ENCODE measurements at places on chromosomes 2 and 18.

GRCh38 chr18:11553098-11553940 lies 56.1 kb upstream of the SLC35G4 start:
- H3K27me3 ChIP-seq: peaks cover 5% of the 10 kb centered on the region
- H3K27ac ChIP-seq: no peak overlapping the region
- no peak overlapping the region for H3K4me3 ChIP-seq
- peaks cover 3% of the 10 kb centered on the region for H3K4me1 ChIP-seq

- H3K27ac ChIP-seq: peak overlapping the region; percentile 68
- peaks cover 19% of the 10 kb centered on the region for H3K4me1 ChIP-seq
- DNase-seq: no peak
- no peaks in the 10 kb centered on the region for H3K27me3 ChIP-seq
- H3K4me3 ChIP-seq: no peak overlapping the region
Observed at GRCh38 chr2:25405611-25406295, 64.0 kb upstream of the DNMT3A start.

DNA sequence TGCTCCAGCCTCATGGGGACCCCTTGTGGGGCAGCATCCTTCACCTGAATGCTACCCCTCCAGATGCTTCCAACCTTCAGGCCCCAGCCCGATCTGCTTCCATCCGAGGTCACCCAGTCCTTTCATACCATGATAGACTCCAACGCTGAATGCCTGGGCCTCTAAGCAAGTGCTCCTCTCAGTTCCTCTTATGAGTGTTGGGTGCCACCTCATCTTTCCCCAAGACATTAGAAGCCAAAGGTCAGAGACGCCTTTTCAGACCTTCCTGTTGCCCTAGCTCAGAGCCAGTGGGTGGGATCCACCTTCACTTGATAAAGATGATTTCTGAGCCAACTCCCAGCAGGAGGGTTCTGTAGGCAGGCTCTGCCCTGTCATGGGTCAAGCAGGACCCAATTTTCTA lies 174.5 kb upstream of the MGAT5 start:
- H3K27me3 ChIP-seq: peaks cover 59% of the 10 kb centered on the region
- no peak for DNase-seq
- no peaks in the 10 kb centered on the region for H3K4me1 ChIP-seq
- H3K4me3 ChIP-seq: no peak overlapping the region

DNA sequence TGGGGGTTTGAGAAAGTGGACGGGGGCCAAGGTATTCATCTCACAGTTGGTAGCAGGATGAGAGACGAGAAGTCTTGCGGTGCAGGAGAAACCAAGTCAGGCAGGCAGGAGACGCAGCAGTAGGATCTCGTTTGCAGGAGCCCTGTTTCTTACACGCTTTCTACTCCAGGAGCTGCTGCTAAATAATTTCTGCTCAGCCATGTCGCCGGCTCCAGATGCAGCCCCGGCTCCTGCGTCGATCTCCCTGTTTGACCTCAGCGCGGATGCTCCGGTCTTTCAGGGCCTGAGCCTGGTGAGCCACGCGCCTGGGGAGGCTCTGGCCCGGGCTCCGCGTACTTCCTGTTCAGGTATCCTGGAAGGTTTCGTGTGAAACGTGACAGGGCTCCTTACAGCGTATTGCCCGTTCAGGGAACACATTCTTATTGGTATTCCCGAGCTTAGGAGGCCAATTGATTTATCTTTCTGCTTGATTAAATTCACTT lies 494 bp downstream of the ANKZF1 start:
- peak overlapping the region; percentile 98 for H3K4me3 ChIP-seq
- peaks cover 41% of the 10 kb centered on the region for H3K36me3 ChIP-seq
- H3K27ac ChIP-seq: peak overlapping the region; percentile 97
- no peak for DNase-seq
- peaks cover 42% of the 10 kb centered on the region for H3K4me1 ChIP-seq
- no peaks in the 10 kb centered on the region for H3K27me3 ChIP-seq

- H3K27ac ChIP-seq: peak overlapping the region; percentile 90
- peak overlapping the region; percentile 48 for H3K4me3 ChIP-seq
- no peak for DNase-seq
- no peaks in the 10 kb centered on the region for H3K27me3 ChIP-seq
- H3K4me1 ChIP-seq: peaks cover 28% of the 10 kb centered on the region
Observed at GRCh38 chr2:230589497-230590015, 123.1 kb upstream of the CAB39 start.

- H3K4me3 ChIP-seq: no peak overlapping the region
- no peak overlapping the region for H3K27ac ChIP-seq
- no peaks in the 10 kb centered on the region for H3K27me3 ChIP-seq
- H3K4me1 ChIP-seq: no peaks in the 10 kb centered on the region
- no peaks in the 10 kb centered on the region for H3K36me3 ChIP-seq
Observed at GRCh38 chr2:22086726-22087125, 963.0 kb downstream of the TDRD15 start.

- H3K36me3 ChIP-seq: no peaks in the 10 kb centered on the region
- peaks cover 89% of the 10 kb centered on the region for H3K27me3 ChIP-seq
Observed at GRCh38 chr18:48022021-48022420, 91.6 kb upstream of the SMAD2 start.

DNA sequence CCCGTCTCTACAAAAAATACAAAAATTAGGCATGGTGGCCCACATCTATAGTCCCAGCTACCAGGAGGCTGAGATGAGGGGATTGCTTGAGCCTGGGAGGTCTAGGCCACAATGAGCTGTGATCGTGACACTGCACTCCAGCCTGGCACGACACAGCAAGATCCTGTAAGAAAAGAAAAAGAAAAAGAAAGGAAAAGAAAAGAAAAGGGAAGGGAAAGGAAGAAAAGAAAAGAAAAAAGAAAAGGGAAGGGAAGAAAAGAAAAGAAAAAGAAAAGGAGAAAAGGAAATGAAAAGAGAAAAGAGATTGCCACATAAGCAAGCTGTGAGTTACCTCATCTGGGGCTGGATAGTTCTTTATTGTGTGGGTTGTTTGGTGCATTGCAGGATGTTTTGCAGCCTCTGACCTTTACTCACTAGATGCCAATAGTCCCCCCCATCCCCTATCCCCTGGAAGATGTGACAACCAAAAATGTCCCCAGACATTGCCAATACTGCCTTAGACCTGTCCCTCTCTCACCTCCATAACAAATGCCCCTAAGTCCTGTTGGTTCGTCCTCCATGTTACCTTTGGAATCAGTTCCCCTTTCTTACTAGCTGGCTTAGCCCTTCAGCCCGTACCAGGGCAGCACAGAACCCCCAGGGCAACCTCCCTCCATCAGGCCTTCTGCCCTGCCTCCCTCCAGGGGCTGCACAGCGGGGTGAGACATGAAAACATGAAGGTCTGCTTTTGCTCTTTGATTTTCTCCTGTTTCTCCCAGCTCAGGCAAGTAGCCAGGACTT lies 8.9 kb downstream of the ASPRV1 start:
- no peak for DNase-seq
- peaks cover 13% of the 10 kb centered on the region for H3K27me3 ChIP-seq
- no peak overlapping the region for H3K4me3 ChIP-seq
- H3K36me3 ChIP-seq: peaks cover 2% of the 10 kb centered on the region
- peaks cover 3% of the 10 kb centered on the region for H3K4me1 ChIP-seq
- no peak overlapping the region for H3K27ac ChIP-seq

All from effector memory CD8-positive, alpha-beta T cell (primary cell).